ENCODE measurements at places on chromosomes 4 and X.
A peak's percentile ranks its signal among the peaks of the same experiment; 100 is the strongest.

GRCh38 chr4:78604988-78605387 lies 53.4 kb downstream of the ANXA3 start:
- no peak for DNase-seq

- DNase-seq, result peak; percentile 0
Measured at GRCh38 chrX:38220024-38220414, 652 bp downstream of the SRPX start.

- DNase-seq, result no peak
Measured at GRCh38 chr4:169975131-169975837, 50.9 kb downstream of the MFAP3L start.

DNA sequence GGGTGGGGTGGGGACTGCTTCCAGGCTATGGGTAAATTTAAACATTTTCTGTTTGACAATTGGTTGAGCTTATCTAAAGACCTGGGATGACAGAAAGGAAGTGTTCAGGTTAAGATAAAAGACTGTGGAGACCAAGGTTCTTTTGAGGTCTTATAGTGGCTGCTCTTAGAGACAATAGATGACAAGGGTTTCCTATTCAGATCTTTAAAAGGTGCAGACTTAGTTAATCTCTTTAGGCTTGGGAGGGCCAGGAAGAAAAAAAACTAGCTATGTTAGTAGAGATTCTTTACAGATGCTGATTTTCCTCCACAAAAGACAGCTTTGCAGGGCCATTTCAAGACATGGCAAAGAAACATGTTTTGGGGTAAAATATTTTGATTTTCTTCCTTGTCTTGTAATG lies 972.5 kb downstream of the CCSER1 start:
- no peak for DNase-seq

DNA sequence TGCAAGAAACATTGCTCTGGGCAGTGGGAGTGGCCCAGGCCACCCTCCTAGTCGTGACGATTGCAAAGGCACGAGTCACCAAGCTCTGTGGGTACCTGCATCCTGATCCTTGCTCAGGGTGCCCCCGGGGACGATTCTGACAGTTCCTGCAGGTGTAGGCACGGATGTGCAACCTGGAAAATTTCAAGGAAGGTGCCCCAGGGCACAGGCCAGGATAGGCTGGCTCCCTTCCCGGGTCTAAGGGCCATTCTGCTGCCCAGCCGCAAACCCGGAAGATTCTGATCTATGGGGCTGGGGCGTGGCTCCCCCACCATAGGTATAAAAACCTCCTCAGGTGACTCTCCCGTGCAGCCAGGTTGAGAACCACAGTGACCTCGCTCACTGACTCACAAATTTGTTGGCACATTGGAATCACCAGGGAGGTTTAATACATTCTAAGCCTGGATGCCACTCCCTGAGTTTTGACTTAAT lies 228.5 kb downstream of the PTTG2 start:
- DNase-seq, result no peak

DNA sequence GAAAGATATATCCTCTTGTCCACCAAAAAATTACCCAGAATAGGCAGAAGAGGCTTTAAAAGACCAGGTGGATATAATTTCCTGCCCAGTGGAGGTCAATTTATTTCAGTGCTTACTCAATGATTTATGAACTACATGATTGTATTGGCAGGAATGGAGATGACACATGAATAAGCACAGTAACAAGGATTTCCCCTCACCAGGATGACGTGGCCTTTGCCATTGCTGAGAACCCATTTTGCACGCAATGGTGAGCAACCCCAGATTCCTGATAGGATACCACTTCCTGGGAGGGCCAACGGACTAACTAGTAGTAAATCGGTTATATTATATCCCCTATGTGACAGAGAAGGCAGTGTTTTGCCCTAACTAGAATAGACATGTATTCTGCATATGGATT lies 11.6 kb upstream of the TTC29 start:
- DNase-seq, result no peak

GRCh38 chrX:115378471-115378870 lies 89.0 kb downstream of the LUZP4 start:
- no peak for DNase-seq

GRCh38 chr4:15649914-15650545 lies 5.1 kb downstream of the FBXL5 start:
- no peak for DNase-seq

GRCh38 chr4:37430718-37431416 lies 186.3 kb downstream of the NWD2 start:
- DNase-seq, result no peak

DNA sequence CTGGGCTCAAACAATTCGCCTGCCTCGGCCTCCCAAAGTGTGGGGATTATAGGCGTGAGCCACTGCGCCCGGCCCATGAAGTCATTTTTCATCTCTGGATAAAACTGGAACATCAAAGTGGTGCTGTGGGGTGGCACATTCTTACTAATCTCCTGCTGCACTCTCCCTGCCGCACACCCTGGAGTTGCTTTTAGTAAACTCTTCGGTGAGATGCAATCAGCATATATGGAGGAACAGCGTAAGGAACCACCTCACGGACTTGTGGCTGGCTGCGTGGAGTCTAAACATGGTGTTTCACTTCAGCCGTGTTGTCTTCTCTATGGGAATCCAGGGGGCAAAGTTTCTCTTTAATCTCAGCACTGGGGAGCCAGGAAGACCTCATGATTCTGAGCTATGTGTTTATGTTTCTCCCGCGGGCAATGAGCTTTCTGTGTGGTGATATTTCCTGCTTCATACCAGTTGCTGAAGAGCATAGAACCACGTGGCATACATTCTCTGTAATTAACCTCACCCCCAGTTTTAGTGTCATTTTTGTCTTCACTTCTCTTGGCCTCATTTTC lies 2.1 kb upstream of the RHOH start:
- no peak for DNase-seq

DNA sequence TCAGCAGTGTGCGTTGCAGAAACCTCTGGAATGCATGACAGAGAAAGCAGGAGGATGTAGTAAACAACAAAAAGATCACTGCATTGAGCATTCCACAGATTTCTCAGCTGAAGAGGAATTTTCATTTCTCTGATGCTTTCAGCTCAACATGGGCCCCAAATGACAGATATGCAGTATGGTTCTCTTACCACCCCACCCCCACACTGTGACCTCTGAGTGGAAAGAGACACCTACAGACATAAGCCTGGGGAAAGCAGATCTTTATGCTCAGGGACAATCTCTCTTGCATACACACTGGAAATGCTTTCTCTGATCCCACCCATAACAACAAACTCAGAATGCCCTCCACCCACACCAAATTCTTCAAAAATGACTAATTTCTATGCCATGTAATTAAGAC lies 983.7 kb upstream of the LCORL start:
- no peak for DNase-seq

DNA sequence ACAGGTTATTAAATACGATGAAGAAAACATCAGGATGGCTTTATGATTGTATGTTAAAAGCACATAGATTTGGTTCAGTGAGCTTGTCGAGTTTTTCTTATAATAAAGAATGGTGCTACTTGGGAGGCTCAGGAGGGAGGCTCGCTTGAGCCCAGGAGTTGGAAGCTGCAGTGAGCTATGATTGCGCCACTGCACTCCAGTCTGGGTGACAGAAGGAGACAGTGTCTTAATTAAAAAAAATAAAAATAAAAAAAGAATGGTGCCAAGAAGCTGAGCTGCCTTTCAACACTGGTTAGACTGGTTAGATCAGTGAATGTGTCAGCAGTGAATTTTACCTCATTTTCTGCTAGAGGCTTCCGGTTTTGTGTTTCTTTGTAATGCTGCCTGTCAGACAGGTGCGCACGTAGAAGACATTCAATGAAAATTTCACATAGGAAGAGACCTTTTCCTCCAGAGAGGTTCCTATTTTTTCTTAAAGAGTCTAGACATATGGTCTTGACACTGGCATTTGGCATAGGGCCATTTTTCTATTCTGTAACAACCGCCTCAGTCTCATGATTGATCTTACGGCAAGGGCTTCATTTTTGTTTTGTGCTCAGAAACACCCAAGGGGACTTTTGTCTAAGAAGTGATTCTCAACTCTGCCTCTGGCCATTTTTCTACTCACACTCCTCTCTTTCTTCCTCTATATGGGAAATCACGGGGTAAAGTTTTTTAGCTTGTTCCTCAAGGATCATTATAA lies 15.0 kb upstream of the ARSF start:
- no peak for DNase-seq

- DNase-seq, result peak; percentile 29
Measured at GRCh38 chrX:23756165-23756564, 13.1 kb upstream of the ACOT9 start.

GRCh38 chr4:105106426-105106825 lies 40.2 kb upstream of the TET2 start:
- no peak for DNase-seq

- no peak for DNase-seq
Measured at GRCh38 chr4:88227734-88228133, 56.6 kb downstream of the PPM1K start.

- DNase-seq, result no peak
Measured at GRCh38 chr4:187019896-187020295, 296.2 kb upstream of the FAT1 start.

- DNase-seq, result no peak
Measured at GRCh38 chr4:147825451-147826287, 93.8 kb downstream of the ARHGAP10 start.

- no peak for DNase-seq
Measured at GRCh38 chr4:5448221-5448620, 260.1 kb downstream of the EVC2 start.

- no peak for DNase-seq
Measured at GRCh38 chrX:19544693-19545305, 29.5 kb upstream of the MAP3K15 start.

GRCh38 chrX:153379508-153379907 lies 21.6 kb downstream of the PNMA6E start:
- DNase-seq, result no peak

- DNase-seq, result no peak
Measured at GRCh38 chr4:176137631-176138030, 57.8 kb downstream of the SPATA4 start.

- DNase-seq, result no peak
Measured at GRCh38 chrX:97494756-97495372, 611.2 kb downstream of the RPA4 start.

GRCh38 chrX:43707812-43708548 lies 51.9 kb downstream of the MAOA start:
- no peak for DNase-seq

GRCh38 chrX:104697294-104697693 lies 131.3 kb downstream of the IL1RAPL2 start:
- no peak for DNase-seq

DNA sequence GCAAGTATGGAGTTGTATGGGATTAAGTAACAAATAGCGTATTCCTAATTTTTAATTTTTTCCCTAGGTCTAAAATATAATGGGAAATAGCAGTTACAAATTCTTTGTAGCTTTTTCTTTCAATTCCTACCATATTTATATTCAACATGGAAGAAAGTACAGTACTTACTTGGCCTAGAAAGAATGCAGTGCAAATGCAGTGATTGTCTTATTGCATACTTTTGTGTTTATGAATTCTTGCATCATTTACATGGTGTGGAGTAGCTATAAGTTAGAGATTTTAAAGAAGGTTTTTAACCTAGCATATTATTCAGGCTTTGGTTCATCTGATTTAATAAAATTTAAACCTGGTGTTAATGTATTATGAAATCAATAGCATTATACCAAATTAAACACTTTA lies 263.3 kb downstream of the BMPR1B start:
- DNase-seq, result no peak

GRCh38 chr4:29966386-29966785 lies 753.8 kb upstream of the PCDH7 start:
- DNase-seq, result no peak

DNA sequence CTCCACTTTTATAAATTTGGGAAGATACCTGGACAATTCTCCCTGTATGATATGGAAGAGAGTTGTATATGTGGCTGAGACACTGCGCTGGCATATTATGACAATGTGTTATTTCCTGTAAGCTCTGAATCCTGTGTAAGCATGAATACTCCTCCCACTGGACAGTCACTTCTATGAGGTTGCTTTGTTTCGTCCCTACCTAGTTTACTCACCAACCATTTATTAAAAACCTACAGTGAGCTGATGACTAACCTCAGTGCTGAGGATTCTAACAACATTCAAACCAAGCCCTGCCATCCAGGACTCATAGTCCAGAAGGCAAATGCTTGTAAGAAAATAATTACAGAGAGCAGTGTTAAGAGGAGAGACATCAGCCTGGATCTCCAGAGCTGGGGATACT lies 1632.9 kb upstream of the TENM3 start:
- no peak for DNase-seq

- no peak for DNase-seq
Measured at GRCh38 chr4:92641409-92641808, 337.6 kb downstream of the GRID2 start.

GRCh38 chrX:131801911-131802310 lies 221.2 kb upstream of the STK26 start:
- no peak for DNase-seq

DNA sequence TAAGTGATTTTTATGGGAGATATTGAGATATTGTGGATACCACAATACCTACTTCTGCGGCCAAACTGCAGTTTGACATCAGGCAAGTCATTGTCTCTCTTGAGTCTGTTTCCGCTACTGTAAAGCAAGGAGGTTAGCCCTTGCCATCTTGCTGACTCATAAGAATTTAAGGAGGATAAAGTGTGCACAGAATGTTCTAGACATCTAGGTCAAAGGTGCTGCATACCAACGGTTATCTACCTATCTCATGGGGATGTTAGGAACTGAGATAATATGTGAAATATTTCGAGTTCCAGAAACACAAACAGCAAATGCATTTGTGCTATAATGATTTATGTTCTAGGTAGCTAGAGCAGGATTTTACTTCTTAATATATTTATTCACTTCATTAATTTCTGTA lies 211.5 kb upstream of the NR3C2 start:
- DNase-seq, result no peak

DNA sequence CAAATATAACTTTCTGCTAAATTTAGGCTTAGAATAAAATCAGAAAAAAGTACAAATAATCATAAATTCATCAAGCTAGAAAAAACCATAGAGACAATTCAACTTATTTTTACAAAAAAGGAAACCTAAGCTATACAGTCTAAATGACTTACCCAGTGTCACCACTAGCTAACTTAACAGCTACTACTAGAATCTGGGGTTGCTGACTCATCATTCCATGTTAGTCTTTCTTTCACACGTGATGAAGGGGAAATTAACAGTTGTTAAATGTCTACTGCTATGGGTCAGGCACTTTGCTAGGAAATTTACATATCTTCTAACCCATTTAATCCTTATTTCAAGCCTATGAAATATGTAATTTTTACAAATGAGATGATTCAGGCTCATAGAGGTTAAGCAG lies 349.3 kb upstream of the GALNT7 start:
- no peak for DNase-seq
